ENCODE measurements at places on chromosomes 1 and 21.

- no peaks in the 10 kb centered on the region for H3K36me3 ChIP-seq
- no peaks in the 10 kb centered on the region for H3K4me1 ChIP-seq
- no peaks in the 10 kb centered on the region for H3K27me3 ChIP-seq
- no peak for DNase-seq
Observed at GRCh38 chr1:243596431-243597062, 253.5 kb downstream of the AKT3 start.

GRCh38 chr1:205321162-205321958 is at the start of gene NUAK2:
NUAK2 (minus strand) TSS chr1:205321745; CDS start chr1:205321628, 117 bp downstream.
- H3K27me3 ChIP-seq: no peaks in the 10 kb centered on the region
- peak within 1 kb of the TSS; percentile 92 for H3K4me3 ChIP-seq
- peak within 1 kb of the TSS; percentile 92 for H3K27ac ChIP-seq
- H3K36me3 ChIP-seq: no peaks in the 10 kb centered on the region

GRCh38 chr1:35499652-35500176 is 57.5 kb downstream of the KIAA0319L start:
- no peaks in the 10 kb centered on the region for H3K27me3 ChIP-seq
- no peak overlapping the region for H3K4me3 ChIP-seq
- H3K27ac ChIP-seq: no peak overlapping the region
- DNase-seq: no peak
- H3K36me3 ChIP-seq: no peaks in the 10 kb centered on the region

- H3K4me3 ChIP-seq: no peak overlapping the region
- no peaks in the 10 kb centered on the region for H3K36me3 ChIP-seq
- no peak for DNase-seq
- H3K27me3 ChIP-seq: no peaks in the 10 kb centered on the region
- no peak overlapping the region for H3K27ac ChIP-seq
Observed at GRCh38 chr1:231107151-231107550, 54.7 kb upstream of the TRIM67 start.

DNA sequence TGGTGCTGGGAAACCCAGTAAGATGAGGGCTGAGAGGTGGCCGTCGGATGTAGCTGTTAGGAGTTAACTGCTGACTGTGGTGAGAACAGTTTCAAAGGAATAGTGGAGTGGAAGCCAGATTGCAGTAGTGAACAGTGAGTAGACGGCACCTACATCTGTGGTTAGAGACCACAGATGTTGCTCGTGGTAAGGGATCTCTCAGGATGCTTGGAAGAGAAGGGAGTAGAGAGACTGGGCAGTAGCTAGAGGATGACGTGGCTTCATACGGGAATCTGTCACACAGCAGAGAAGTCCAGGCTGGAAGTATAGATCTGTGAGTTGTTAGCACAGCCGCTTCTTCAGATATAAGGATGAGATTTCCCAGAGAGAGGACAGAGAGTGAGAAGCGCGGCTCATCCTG is 7.8 kb upstream of the ARTN start:
- H3K27ac ChIP-seq: no peak overlapping the region
- no peaks in the 10 kb centered on the region for H3K4me1 ChIP-seq
- no peaks in the 10 kb centered on the region for H3K36me3 ChIP-seq
- DNase-seq: no peak
